Fibroblast of skin of left quadriceps (primary cell): ENCODE measurements at places on chromosomes 2 and 18.

DNA sequence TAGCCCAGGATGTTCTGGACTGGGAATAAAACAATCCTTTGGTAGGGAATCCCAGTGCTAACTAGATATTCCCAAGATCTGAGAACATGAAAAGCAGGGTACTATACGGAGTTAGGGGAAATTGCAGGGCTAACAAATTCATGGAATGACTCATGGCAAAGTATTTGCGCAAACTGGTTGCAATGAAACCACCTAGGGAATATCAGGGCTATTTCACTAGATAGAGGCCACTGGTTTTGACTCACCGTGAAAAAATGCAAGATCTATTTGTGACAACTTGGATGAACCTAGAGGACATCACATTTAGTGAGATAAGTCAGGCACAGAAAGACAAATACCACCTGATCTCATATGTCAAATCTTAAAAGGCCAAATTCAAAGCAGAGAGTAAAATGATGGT is 233.3 kb downstream of the MBD2 start:
- peak; percentile 74 for DNase-seq

- no peak for DNase-seq
Measured at GRCh38 chr2:21047141-21048009, 3.5 kb upstream of the APOB start.

GRCh38 chr18:58496231-58496630 is 132.7 kb downstream of the ALPK2 start:
- DNase-seq: no peak

GRCh38 chr2:95053543-95053942 is 28.0 kb downstream of the MAL start:
- DNase-seq: no peak

DNA sequence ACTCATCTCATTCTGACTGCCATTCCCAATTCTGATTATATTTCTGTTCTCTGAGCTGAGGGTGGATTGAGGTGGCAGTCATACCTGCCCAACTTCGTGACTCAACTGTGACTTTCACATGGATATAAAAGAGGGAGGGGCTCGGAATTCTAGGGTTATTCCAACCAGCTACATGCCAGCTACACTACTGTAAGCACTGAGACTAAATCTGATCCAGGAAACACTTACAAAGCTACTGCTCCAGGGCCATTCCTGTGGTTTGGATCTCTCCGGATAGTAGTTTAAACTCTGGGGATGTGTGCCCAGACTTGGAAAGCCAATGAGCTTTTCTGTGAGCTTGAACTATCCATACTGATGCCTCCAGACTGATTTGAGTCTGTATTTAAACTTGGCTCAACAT is 7.9 kb downstream of the MAP2 start:
- DNase-seq: no peak

DNA sequence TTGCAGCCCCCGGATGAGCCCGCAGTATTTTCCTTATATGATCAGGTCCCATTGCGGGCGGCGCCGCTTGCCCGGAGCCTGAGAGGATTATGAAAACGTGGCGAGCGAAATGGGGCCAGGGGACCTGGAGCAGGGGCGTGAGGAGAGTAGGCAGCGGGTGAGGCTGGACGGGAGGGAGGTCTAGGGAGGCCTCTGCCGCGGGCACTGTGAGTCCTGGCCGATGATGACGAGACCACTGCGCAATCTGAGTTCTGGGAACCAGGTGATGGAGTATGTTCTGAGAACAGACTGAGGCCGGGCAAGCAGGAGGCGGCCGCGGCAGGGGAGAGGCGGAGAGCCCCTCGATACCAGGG is 790 bp upstream of the ACAA2 start:
- no peak for DNase-seq
